GM03348 (cell line): ENCODE measurements at places on chromosomes 2 and 18.

DNA sequence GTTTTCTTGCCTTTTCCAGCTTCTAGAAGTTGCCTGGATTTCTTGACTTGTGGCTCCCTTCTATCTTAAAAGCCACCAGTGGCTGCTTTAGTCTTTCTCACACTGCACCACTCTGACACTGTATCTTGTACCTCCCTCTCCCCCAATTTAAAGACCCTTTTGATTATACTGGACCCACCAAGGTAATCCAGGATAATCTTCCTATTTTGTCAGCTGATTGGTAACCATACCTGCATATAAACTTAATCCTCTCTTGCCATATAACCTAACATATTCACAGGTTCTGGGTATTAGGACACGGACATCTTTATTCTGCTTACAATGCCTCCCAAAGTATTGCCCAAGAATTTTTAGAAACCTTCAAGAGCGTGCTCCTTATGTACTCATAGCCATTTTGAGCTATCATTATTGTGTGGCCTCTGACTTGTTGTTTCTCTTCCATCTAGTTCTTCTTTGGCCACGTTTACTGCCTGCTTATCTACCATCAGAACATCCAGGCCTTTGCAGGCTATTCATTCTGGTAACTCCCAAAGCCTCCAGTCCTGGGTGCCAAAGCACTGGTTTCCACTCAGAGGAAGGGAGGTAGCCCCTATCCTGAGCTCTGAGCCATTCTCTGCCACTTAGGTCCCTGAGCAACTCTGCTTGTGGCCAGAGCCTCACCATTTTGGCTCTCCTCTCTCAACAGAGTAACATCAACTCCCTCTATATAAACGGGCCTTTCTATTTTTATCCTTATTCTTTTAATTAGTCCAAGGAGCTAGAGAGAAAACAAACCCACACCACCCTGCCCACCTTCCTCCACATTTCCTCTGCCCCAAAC is 70.8 kb downstream of the MYO3B start:
- no peak for DNase-seq

- DNase-seq: no peak
Observed at GRCh38 chr18:75100832-75101630, 107.9 kb downstream of the PTGR3 start.

DNA sequence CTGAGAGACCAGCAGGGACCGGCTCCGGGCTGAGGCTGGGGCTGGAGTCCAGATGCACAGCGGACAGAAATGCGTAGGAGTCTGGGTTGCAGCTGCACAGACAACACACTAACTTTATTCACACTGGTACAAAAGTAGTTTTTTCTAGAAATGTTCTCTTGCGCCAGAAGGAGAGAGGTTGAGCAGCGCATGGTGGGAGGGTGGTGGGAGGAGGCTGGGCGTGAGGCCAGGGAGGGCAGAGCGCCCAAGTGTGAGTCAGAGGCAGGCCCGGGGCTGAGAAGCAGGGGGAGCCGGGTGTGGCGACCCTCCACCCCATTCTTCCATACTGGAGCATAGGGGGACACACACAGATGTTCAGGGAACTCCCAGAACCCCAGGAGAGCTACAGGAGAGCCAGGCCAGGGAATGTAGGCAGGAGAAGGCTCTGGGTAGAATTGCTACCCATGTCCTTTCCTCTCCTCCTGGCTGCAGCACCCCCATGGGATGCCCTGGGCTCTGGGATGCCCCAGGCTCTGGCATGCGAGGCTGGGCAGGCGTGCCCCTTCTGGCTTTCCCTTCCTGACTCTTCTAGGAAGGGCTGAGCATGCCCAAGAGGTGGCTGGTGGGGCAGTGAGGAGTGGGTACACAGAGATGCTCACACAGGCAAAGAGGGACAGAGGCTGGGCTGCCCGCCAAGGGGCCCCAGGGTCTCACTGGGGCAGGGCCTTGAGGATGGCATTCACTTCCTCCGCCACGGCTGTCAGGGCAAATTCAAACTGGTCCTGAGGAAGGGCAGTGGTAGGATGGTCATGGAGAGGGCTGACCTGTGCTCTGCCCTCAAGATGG is 10.6 kb downstream of the DNAJB2 start:
- peak; percentile 89 for DNase-seq

DNA sequence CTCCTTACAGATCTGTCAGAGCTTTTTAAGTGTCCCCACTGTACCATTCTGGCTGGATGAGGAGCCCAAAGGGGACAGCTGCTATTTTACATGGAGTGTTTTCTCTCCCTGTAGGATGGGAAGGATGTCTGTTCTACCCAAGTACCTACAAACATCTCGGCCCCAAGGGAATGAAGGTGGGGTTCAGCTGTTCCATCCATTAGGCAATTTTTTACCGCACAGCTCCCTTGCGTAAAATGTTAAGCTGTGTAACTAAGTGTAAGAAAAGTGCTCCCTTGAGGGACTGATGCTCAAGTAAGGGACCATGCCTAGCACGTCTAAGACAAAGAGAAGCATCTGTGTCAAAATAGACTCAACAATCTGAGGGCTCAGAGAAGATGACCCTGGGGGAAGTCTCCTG is 180.3 kb downstream of the MYO5B start:
- no peak for DNase-seq

- no peak for DNase-seq
Observed at GRCh38 chr2:33214857-33215256, 261.6 kb upstream of the RASGRP3 start.

- DNase-seq: peak; percentile 86
Observed at GRCh38 chr2:74515981-74516633, 1.9 kb downstream of the TLX2 start.

- DNase-seq: no peak
Observed at GRCh38 chr2:183521911-183522310, 397.7 kb downstream of the NUP35 start.

- DNase-seq: no peak
Observed at GRCh38 chr18:37783771-37784170, 218.2 kb upstream of the CELF4 start.

DNA sequence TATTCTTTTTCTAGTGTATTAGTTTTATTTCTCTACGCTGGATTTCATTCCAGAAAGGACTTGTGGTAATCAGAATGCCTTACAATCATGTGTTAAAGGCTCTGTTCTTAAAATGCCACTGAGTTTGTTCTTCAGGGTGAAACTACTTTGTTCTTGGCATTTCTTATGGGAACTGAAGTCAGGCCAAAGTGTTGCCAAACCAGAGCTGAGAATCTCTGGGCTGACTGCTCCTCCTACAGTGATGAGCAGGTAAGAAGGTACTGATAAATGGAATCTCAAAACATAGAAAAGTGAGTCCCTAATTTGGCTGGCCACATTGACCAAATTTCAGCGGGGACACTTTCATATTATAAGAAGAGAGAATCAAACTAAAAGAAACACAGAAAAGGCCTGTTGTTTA is 55.1 kb upstream of the ZNF397 start:
- no peak for DNase-seq

DNA sequence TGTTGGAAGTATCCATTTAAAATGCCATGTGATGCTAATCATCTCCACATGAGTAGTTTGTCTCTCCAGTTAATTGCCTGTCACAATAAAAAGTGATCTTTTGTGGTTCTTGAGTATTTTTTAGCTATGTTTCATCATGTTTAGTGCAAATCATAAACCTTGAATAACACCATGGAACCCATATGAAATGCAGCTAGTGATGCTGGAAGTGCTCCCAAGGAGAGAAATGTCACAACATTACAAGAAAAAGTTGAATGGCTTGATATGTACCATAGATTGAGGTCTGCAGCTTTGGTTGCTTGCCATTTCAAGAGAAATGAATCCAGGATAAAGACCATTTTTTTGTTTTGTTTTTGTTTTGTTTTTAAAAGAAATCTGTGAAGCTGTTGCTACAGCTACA is 14.3 kb downstream of the PTPN4 start:
- no peak for DNase-seq

GRCh38 chr2:54551123-54551756 is 95.1 kb downstream of the SPTBN1 start:
- no peak for DNase-seq

DNA sequence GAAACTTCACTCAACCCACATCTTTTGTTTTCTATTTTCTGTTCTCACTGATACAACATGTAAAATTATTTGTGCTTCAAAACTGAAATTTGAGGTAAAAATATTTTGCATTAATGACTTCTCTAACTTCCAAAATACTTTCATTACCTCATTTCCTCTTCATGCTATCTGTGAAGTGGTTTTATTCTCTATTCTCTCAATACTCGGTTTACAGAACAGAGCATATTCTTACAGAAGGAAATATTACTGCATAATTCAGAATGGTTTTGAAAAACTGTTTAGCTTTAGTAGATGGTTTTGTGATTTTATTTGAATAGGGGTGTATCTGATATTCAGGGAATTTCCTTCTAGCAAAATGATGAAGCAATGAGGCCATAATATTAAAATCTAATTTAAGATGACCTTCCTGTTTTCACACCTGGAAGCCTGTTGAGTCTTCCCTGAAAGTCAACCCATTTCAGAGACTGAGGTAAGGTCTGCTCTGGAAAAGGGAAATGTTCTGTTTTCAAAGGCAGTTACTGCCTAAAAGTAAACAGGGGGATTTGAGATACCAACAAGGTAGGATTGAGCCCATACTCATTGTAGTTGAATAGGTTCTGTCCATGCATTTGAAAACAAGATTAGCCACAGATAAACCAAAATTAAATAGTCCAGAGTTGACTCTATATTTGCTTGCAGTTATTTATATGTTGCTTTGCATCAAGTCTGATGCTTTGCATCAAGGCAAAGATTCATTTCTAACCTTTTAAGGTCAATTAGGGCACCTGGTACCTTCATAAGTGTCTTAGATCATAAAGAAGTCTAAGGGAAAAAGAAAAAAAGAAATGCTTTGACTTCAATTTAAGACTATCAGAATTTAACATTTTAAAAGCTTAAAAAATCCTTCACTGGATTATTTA is 50.8 kb upstream of the PEX13 start:
- DNase-seq: no peak

GRCh38 chr2:25417715-25418369 is 76.1 kb upstream of the DNMT3A start:
- DNase-seq: no peak

DNA sequence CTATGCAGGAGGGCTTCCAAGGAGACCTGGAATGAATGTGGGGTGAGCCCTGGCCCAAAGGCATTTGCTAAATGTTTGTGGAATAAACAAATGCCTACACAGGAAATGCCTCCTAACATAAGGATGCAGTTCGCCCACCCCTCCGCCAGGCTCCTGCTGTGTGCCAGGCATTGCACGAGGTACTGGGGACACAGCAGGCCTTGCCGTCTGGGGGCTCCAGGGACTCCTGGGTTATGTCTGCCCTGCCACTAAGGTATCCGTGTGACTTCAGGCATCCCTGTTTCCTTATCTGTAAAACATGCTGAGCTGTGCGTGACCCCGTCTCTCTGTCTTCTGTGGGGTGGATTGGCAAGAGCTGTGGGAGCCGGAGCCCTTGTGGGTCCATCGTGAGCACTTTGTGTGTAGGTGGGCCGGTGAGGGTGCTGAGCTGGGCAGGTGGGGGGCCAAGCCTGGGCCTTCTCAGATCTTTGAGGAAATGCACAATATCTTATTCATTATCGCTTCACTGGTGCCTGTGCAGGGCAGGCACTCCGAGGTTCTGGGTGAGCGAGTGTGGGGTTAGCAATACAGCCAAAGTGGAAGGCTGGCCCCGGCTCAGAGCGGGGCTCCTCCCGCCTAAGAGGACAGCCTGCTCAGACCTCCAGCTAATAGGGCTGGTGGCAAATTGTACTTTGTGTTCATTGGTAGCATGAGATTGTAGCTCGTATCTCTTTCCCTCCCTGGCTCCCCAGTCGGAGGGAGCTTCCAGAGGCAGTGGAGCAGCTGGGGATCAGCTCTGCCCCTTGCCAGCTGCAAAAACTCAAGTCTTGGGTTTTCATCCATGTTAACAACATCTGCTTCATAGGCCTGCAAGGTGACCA is 126.8 kb downstream of the GLI2 start:
- DNase-seq: no peak

DNA sequence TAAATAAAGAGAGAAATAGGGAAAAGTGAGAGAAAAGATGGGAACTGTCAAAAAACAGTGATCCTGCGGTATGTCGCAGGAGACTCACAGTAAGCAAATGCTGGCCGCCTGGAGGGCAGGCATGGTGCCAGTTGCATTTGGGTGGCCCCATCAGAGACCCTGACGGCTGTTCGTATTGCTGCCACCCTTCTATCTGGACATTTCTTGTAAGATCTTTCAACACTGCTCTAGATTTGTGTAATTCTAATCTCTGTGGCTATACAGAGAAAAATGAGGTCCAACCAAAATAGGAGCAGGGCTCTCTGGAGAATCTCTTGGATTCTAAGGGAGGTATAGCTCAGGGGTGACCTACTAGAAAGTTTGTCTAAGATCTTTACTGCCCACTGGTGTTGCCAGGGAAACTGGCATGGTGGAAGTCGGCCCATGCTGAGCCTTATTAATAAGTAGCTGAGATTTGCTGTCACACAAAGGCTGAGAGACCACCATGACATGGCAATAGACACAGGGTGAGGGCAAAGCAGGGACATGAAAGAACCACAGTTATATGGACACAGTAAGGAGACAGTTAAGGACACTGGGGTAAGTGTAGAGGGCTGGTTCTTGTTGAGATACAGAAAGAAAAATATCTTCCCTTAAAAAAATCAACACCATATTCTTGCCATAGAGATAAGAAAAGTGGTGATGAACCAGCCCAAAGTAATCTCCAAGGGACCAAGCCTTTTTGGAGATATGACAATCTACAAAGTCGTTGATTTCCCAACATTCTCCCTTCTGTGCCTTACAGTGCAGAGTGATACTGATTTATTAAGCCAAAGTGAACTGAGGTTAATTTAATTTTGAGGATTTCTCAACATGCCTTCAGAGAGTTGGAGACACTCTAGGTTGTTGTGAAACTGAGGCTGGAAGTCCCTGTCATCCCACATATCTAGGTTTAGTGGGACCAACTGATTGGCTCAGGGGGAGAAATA is 26.4 kb upstream of the FZD7 start:
- DNase-seq: no peak

- DNase-seq: no peak
Observed at GRCh38 chr18:21490748-21491147, 109.8 kb downstream of the ESCO1 start.

- peak; percentile 89 for DNase-seq
Observed at GRCh38 chr2:190468814-190469569, 60.8 kb downstream of the MFSD6 start.

DNA sequence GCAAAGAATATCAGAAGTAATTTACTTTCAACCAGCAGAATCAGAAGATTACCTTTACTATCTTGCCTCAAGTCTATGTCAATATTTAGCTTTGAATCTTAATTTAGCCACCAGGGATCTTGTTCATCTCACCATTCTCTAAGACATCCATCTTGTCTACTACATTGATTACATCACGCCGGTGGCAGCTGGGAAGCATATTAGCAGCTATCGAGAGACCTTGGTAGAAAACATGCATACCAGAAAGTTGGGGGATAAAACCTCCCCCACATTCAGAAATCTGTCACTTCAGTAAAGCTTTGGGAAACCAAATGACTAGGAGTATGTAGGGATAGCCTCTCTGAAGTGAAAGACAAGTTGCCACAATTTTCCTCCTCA is 703.8 kb upstream of the FSHR start:
- DNase-seq: no peak
